AG09309 (cell line): ENCODE measurements at places on chromosomes 3 and 15.

GRCh38 chr3:131231710-131232389 lies 149.7 kb upstream of the NUDT16 start:
- no peak for DNase-seq

DNA sequence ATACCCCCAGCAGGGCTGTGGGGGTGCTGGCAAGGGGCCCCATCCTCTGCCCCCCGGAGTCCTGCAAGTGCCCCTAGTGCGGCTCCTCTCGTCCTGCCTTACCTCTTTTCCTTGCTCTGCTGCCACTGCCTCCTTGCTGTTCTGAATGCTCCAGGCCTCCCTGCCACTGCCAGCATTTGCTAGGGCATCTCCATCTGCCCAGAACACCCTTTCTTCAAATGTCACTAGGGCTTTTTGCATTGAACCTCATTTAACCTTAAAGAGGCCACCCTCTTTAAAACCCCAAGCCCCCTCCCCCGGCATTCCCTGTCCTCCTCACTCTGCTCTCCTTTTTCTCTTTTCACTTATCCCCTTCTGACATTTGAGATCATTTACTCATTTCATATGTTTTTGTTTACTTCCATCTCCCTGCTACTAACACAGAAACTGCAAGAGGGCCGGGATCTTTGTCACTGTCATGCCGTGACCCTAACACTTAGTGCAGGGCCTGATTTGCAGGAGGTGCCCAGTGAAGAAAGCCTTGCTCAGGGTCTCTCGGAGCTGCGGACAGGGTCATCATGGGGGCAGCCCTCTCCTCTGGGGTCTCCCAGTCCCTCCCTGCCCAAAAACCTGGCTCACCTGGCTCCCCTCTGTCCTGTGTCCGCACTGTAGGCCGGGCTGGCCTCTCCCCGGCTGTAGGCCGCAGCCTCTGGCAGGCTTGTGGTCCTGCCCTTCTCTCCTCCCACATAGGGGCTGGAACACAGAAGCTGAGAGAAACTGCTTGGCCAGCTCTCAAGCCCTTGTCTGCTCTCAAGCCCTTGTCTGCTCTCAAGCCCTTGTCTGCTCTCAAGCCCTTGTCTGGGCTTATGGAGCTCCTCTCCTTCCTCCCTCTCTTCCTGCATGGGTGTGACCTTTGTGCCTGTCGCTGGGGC lies at the start of gene ACOX2:
Gene ACOX2, minus strand, starts transcription at position 690 of the 911 bp plus-strand sequence. CDS start 2,084 bp downstream, outside the sequence.
- peak; percentile 43 for DNase-seq

DNA sequence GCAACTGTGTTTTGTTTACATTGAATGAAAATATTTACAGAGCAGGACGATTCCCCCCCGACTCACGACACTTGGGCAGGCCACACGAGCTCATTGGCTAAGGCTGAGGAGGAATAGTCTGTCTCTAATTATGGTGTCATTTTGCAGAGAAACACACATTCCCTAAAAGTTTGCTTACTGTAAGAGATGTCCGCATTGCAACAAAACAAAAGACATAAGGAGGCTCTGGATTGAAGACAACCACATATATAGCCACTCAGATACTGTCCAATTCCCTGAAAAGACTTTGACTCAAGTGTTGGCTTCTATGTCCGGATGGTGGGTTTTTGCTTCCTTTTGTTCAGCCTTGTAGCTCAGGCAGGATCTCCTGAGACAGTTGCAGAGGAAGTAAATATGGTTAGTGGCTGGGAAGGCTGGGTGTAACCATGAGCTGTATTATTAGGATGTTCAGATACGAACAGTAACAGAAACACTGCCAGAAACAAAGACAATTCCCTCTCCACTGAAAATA lies 170.4 kb downstream of the KLHL25 start:
- no peak for DNase-seq

- no peak for DNase-seq
Observed at GRCh38 chr3:147930232-147930807, 521.2 kb downstream of the ZIC1 start.

DNA sequence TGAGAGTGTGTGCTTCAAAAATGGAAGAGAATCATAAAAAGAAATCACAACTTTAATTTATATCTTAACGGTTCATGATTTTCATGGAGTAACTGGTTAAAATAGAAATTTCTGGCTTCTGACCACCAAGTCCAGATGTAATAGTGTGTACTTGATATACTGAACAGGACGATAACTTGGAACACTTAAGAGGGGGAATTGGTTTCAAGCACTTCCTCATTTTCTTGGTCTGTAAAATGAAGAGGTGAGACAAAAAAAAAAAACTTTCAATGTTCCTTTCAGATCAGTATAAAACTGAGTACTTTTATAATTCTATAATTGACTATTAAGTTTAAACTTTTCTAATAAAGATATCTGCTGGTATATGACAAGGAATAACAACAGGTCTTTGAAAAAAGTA lies 64.0 kb upstream of the TRA2B start:
- DNase-seq = no peak

DNA sequence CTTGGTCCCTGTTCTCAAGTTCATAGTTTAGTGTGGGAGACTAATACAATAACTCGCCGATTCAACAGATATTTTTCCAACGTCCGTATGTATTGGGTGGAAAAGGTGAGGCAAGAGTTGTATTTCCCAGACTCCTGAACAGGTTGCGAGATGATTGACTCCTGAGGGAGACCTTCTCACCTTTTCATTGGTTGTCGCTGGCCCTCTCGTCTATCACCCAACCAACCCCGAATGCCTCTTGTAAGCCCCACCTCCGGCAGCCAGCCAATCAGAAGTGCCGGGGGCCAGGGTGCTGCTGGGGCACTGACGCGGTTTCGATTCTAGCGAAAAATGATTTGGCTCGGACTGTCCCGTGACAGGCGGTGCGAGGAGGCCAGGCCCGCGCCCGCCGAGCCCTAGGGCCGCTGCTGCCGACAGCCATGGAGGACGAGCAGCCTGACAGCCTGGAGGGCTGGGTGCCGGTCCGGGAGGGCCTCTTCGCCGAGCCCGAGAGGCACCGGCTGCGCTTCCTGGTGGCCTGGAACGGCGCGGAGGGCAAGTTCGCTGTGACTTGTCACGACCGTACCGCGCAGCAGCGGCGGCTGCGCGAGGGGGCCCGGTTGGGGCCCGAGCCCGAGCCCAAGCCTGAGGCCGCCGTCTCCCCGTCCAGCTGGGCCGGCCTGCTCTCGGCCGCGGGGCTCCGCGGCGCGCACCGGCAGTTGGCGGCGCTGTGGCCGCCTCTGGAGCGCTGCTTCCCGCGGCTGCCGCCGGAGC lies at the start of gene WHAMM:
Gene WHAMM, plus strand, starts transcription at position 321 of the 753 bp plus-strand sequence. Its CDS starts 99 bp downstream, at position 420.
- peak; percentile 95 for DNase-seq

GRCh38 chr3:147615035-147615434 lies 205.9 kb downstream of the ZIC1 start:
- no peak for DNase-seq

DNA sequence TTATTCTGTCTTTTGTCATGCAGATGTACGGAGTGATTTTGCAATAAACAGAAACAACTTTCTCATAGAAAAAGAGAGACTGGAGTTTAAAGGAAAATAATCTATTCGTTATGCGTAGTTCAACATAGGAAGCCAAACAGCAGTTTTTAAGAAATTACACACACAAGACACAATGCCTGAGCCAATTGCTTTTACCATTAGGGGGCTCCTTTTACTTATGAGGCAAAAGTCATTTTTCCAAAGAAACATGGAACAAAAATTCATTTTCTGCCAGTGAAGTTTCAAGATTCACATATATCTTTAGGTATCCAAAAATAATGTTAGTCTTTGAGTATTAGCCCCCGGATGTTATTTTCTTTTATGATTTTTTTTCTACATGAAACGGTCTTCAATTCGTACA lies 10.7 kb downstream of the CNTN6 start:
- DNase-seq = no peak

DNA sequence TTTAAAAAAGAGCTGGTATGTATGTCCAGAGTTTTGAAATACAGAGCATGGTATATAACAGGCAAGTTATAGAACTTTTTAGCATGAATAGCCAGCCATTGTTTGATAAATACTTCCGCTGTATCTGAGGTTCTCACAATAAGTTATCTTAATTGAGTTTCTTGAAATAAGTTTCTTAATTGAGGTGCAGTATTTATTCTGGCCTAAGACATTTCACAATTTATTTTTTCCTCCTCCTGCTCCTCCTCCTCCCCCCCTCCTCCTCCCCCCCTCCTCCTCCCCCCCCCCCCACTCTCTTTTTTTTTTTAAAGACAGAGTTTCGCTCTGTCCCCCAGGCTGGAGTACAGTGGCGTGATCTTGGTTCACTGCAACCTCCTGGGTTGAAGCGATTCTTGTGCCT lies 83.4 kb downstream of the VPS8 start:
- no peak for DNase-seq

- no peak for DNase-seq
Observed at GRCh38 chr3:126021224-126021623, 52.2 kb downstream of the ROPN1B start.

DNA sequence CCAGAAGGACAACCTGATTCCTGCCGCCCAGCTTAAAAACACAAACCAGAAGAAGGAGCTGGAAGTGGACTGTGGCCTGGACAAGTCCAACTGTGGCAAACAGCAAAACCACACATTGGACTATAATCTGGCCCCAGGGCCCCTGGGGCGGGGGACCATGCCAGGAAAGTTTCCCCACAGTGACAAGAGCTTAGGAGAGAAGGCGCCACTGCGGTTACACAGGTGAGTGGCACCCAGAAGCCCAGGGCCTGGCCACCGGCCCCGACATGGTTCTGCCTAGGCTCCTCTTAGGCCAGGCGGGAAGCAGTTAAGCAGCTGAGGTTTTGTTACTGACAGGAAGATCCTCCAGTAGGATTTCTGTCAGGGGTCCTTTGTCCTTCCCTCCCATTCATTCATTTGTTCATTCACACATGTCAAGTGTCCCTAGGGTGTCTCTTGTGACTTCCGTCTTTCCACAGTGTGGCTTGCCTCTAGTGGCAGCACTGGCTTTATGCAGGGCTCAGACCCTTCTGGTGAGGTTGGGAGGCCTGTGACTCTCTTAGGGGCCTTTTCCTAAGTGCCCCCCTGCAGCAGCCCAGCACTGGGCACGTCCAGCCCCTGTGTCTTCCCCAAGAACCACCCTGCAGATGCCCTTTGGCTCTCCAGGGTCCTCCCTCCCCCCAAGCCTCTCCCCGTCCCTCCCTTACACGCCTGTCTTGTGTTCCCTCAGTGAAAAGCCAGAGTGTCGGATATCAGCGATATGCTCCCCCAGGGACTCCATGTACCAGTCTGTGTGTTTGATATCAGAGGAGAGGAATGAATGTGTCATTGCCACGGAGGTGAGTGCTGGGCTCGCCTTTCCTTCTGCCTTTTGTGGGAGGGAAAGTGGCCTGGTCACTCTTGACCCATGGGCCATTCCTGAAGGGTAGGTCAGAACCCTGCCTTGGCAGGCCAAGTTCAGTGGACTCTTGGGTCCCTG lies 7.8 kb downstream of the DLL4 start:
- DNase-seq = no peak

- DNase-seq = no peak
Observed at GRCh38 chr15:93024716-93025624, 64.0 kb downstream of the RGMA start.

GRCh38 chr3:158762701-158763100 lies 30.4 kb upstream of the RARRES1 start:
- DNase-seq = no peak
